SIG-M5 (cell line): ENCODE measurements at places on chromosomes 2 and 18.

DNA sequence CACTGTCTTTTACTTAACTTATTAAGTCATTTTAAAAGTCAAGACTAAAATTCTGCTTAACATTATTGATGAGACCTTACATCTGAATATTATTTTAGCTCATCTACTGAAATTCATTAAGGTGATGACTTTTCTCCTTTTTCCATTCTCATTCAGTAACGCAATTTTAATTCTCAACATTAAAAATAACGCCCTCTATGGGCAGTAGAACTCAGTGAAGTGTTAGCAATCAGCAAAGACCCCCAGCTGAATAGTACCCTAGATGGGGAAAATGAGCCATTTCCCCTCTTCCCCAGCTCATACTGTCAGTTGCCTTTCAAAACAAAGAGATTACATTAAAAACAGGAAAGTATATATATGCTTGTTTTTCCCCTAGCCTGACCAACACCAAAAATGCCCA lies 203.3 kb downstream of the NR4A2 start:
- no peak for DNase-seq

DNA sequence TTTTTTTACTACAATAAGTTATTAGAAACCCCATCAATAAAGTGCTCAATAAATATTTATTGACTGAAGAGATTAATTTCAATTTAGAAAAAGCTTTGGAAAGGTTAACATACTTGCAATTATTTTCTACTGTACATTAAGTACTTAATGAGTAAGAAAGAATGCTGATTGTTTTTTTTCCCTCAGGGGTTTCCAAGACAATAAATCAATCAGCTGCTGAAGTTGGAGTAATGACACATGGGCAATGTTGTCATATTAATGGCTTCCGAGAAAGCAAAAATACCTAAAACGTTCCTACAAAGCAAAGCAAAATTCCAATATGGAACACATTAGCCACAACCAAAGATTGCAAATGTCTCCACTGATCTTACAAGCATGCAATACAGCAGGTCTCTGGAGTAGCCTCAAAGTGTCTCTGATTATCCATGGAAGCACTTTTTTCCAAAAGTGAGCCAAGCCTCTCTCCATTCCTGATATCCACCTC lies 66.7 kb downstream of the ZC3H6 start:
- no peak for DNase-seq

DNA sequence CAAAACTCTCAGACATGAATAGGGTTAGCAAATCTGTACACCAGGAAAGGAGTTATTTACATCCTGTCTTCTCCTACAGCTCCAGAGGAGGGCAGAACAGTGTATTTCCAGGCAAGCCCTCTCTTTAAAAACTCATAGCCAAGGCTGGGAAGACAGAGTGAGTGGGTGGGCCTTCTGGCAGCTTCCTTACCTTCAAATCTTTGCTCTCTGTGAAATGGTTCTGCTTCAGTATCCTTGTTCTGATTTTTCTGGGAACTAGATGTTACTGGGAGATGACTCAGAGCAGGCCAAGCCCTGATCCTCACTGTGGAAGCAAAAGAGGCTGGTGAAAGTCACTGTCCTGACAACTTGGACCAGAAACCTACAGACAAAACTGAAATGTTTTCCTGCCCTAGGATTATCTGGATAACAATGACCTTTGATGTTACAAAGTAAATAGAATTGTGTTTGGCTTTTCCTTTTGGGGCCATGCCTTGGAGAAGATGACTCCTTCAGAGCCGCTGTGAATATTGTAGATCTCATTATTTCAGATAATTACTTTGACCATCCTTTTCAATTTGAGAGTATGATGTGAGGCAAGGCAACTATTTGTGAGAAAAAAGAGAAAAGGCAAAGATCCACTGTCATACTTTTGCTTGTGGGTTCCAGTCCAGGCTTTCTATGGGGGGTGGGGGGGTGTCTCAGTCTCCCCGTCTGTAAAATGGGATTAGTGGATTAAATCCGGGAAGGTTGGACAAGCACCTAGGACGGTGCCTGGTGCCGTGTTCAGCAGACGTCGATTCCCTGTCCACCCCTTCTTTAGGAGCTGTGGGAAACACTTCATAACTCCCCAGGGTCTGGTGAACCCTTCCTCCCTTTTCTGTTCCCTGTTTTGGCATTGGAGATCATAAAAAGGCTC lies 644 bp upstream of the QPCT start:
- DNase-seq, result no peak

DNA sequence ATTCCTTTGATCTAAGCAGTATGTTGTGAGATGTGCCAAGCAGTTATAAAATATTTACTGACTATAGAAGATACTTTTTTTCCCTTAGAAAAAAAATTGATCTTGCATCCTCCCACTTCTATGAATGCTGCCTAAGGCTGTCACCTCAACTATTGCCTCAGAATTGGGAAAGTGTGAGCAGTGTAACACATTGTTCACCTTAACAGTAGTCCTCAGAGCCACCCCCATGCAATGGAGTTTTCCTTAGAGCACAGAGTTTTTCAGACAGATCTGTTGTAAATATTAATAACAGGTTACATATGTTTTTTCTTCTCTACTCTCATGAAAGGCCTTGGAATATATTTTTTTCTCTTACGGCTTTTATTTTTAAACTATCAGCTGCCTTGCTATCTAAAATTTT lies 607.3 kb downstream of the STK39 start:
- DNase-seq, result no peak

- DNase-seq, result no peak
Measured at GRCh38 chr18:57107140-57107832, 39.6 kb upstream of the BOD1L2 start.

DNA sequence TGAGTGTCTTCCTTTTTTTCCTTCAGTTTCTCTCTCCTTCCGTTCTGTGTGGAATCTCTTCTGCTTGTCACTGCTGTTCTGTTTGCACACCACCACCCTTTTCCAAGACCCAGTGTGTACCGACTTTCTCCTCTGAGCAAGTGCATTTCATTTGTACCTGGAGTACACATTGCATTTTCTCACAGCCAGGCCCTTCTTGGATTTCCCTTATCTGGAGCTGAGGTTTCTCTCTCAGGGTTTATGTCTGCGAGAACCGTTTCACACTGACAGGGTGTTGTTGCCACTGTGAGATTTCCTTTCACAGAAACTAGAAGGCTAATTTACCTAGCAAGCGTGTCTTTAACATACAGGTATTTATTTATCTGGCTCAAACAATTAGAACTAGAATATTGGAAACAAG lies 26.2 kb downstream of the NCOA1 start:
- no peak for DNase-seq

GRCh38 chr2:29013057-29013780 lies 32.1 kb downstream of the TOGARAM2 start:
- no peak for DNase-seq
